ENCODE measurements at places on chromosomes 6 and 20.

DNA sequence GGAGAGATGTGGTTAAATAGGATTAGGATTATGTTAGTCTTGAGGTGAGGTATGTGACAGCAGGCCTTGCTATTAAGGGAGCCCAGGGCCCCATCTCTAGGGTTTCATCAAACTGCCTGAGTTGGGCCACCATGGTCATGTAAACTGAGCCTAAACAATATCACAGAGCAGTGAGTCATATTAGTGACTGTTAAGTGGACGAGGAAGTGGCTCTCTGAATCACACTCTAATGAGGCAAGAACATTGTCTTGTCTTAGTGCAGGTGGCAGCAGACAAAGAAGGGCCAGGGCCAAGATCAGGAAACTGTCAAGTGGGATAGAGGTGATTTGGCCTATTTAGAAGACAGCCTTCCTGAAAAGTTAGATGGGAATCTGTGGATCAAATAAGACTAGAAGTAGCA, 23.1 kb downstream of the ENPP3 start:
- DNase-seq = no peak

DNA sequence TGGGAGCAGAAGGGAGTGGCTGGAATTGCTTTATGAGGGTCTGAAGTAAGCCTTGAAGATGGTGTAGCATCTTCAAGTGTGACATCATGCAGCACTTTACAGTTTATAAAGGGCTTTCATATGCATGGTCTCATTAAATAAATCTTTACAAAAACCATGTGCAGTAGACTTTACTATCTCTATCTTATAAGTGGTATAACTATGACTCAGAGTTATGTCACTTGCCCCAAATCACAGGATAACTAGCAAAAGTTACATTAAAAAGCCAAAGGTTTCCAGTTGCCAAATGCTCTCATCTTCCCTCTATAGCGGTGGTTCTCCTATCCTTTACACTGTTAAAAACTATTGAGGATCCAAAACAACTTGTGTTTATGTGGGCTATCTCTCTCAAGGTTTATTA, 687.7 kb upstream of the MARCKS start:
- DNase-seq = no peak

- no peak for DNase-seq
Observed at GRCh38 chr6:47294990-47295389, 14.7 kb downstream of the TNFRSF21 start.

DNA sequence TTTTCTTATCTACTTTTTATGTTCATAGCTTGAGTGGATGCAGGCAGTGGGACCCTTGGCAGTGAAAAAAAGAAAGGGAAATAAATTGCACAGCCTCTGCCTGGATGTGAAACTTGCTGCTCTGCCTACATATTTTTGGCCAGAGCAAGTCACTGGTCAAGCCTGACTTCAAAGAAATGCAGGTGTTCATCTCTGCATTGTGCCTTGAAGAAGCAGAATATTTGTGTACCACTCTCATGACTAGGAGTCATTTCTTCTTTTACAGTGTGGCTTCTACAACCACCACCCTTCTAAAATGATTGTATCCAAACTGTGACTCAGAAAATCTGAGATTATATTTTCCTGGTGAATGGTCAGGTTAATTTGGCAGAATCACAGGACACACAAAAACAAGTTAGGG, 2.5 kb upstream of the KATNA1 start:
- DNase-seq = no peak

- no peak for DNase-seq
Observed at GRCh38 chr20:20517296-20517695, 149.4 kb downstream of the INSM1 start.

DNA sequence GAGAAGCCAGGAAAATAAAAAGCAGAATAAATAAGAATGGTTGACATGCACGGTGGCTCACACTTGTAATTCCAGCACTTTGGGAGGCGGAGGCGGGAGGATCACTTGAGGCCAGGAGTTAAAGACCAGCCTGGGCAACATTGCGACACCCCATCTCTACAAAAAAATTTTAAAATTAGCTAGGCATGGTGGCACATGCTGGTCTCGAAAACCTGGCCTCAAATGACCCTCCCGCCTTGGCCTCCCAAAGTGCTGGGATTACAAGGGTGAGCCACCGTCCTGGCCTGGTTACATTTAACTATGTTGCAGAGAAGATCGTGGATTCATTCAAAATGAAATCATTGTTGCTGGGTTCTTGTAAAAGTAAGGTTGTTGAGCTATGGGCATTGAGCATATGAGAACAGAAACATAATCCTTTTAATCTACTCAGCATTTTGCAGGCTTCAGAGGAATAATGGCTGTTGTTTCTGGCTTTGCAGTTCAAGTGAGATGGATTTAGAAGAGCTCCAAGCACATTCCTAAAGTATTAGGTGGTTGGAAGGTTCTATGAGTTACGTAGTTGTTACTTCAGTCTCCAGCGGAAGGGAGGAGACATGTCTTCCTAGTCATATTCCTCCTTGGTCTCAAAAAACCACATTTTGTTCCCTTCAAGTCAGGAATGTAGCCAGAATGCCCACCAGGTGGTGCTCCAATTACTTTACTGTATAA, 45.6 kb upstream of the RAB23 start:
- peak; percentile 8 for DNase-seq

DNA sequence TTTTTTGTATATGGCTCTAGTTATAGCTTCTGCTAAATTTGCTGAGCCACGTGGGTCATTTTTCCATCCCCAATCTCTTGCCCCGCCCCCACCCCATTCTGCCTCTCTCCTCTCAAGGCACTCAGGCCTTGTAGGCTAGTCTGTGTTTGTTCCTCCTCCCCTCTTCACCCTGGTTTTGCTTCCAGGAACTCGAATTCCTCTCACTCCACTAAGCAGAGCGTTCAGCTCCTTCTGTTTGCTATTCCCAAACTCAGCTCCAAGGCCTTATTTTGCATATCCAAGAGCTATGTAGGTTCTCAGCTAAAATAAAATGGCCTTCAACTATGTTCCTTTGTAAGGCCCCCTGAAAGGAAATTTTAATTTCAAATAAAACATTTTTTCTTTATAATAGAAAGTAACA, 1293.7 kb downstream of the EPHA7 start:
- no peak for DNase-seq

Measured in NCI-H1930 (cell line).